ENCODE measurements at places on chromosomes 2 and 18.
A peak's percentile ranks its signal among the peaks of the same experiment; 100 is the strongest.

- no peak for DNase-seq
These were observed 57.2 kb downstream of the COBLL1 start for GRCh38 chr2:164784376-164784775.

GRCh38 chr18:3083766-3084165, 70.8 kb upstream of the LPIN2 start:
- DNase-seq = no peak

DNA sequence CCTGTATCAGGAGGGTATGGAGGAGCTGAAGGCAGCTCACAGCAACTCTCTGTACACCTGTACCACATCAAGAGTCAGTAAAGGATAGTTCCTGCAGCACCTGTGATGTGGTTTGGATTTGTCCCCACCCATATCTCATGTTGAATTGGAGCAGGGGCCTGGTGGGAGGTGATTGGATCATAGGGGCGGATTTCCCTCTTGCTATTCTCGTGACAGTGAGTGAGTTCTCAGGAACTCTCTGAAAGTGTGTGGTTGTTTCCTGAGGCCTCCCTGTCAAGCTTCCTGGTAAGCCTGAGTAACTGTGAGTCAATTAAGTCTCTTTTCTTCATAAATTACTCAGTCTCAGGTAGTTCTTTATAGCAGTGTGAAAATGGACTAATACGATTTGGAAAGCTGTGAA, 28.9 kb downstream of the OSBPL1A start:
- DNase-seq = no peak

DNA sequence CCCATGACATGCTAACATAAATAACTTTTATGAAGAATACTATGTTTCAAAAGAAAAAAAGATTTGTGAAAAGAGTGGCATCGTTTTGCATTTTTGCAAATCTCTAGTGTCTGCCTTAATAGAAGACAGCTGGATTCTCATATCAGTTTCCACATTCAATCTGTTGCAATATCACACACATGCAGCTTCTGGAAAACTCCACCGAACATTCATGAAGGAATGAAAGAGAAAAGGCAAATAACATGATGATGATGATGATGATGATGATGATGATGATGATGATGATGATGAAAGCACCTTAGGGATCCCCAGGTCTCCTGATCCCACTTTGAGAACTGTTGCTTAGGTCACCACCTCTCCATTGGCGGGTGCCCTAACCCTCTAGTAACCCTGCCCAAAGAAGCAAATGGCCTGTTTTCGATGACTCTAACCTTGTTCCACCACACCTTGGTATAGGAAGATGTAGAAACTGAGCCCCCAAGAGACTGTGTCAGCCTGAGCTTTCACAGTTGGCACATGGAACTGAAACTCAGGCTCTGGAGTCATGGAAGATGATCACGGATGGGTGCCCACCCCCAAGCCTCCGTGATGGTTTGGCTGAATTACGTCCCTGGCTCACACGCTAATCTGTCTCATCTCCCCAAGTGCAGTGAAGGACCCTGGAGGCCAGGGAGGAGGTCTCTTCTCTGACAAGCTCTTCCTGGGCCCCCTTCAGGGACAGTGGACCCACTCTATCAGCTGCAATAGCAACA, 80.1 kb upstream of the SMAD7 start:
- DNase-seq = no peak

- DNase-seq = no peak
These were observed 273.8 kb downstream of the AGPS start for GRCh38 chr2:177666408-177666807.

GRCh38 chr2:119429225-119429981, 2.3 kb upstream of the TMEM37 start:
- peak; percentile 77 for DNase-seq

DNA sequence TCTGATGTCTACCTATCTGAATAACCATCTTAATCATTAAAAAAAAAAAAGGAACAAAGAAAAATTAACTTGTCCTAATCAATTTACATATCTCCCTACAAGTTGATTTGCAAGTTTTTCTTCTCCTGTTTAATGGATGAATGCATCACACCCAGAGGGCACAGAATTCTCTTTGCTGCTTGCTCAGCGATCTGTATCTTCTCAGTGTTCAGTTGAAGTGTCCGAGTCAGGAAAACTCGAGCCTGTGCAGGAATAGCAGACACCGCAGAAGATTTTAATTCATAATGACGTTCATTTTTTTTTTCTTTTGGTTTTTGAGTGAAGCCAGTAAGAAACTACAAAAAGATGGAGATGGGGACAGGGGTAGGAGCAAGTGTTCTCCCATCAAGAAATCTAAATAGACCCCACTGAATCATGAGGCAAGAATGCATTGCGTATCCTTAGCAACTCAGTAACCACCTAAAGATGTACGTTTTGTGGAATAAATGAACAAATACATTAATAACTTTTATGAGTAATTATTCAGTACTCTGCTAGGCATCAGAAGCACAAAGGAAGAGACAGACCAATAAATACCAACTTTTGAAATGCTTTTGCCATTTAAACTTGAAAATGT, 675.5 kb downstream of the LRP1B start:
- no peak for DNase-seq

- no peak for DNase-seq
These were observed 43.7 kb downstream of the FRZB start for GRCh38 chr2:182822733-182823132.

DNA sequence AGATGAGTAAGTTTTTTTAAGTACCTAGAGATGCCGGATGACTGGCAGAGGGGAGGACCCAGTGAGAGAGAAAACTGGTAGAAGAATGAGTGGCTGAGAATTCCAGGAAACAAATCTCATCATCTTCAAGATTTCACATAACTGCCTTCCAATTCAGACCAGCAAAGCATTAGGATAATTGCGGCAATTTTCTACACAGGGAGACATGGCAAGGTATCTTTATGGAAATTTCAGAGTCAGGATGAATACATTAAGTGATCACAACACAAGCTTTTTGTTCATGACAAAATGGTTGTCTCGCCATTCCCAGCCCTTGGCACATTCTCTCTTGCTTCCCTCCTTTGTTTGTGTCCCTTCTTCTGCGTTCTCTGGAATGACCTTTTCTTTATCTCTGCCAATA, 82.1 kb downstream of the ALK start:
- no peak for DNase-seq

GRCh38 chr2:34408100-34408499, 809.0 kb upstream of the FAM98A start:
- DNase-seq = no peak

DNA sequence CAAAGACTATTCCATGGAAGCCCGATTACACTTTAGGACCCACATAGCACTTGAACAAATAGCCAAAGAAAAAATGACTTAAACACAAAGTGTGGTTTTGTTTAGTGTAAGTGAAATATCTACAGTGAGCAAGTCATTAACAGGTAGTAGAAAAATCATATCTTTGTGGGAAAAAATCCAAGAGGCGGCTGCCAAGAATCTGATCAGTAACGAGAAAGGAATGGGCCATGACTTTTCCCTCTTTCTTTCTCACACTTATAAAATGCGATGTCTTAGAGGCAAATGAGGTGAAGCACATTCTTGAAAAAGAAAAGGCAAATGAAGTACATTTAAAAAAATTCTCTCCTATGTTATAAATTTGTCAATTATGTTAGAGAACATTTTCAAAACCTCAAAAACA, 12.9 kb upstream of the GEMIN6 start:
- DNase-seq = no peak

DNA sequence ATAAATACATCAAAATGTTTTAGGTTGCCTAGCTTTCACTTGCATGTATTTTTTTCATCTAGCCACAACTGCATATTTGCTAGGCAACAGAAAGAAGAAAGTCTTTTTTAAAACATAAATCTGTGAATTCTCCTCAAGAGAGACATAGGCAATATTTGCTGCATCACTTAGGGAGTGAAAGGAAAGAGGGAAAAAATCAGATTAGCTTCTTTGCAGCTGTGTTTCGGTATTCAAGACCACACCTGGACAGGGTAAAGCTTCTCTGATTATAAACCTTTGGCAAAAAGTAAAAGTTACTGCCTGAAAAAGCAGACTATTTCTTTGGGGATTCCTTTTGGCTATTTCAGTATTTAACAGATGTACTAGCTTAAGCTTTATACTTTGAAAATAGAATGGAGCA, 280.9 kb upstream of the ZSWIM2 start:
- no peak for DNase-seq

DNA sequence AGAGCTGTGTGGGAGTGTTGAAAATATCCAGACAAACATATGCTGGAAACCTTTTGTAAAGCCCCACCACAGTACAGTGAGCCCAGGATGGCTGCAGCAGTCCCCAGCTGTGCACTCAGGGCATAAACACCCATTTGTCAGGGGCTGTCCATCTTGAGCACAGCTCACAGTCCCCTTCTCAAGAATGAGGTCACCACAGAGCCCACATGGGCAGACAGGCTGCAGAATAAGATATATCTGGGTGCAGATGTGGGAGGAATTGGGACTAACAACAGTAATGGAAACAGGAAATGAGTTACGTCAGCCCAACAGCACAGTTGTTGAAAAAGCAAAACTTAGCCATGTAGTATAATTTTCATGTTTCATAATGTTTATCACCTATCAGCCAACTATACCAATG, 219.6 kb downstream of the ETAA1 start:
- DNase-seq = peak; percentile 4

- no peak for DNase-seq
These were observed 85.3 kb upstream of the ZNF397 start for GRCh38 chr18:35155398-35156117.

DNA sequence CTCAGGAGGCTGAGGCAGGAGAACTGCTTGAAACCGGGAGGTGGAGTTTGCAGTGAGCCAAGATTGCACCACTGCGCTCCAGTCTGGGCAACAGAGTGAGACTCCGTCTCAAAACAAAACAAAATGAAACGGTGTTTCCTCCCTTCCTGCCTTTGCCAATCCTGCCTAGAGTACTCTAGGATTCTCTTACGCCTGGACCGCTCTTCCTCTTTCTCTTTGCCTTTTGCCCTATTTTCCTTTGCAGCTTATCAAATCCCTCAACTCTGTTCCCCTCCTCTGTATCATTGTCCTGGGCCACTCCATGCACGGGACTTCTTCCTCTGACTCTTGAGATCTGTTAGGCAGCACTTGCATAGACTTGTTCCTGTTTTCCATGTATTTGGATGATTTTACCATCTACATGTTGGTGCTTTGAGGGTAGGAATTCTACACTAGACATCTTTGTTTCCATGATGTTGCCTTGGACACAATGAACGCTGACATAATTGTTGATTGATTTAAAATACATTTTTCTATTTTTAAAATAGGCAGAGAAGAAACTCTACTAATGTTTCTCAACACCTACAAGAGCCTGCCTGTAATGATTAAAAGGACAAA, 24.8 kb upstream of the ACYP2 start:
- DNase-seq = no peak

- no peak for DNase-seq
These were observed 227.7 kb upstream of the BOD1L2 start for GRCh38 chr18:56919190-56919589.

DNA sequence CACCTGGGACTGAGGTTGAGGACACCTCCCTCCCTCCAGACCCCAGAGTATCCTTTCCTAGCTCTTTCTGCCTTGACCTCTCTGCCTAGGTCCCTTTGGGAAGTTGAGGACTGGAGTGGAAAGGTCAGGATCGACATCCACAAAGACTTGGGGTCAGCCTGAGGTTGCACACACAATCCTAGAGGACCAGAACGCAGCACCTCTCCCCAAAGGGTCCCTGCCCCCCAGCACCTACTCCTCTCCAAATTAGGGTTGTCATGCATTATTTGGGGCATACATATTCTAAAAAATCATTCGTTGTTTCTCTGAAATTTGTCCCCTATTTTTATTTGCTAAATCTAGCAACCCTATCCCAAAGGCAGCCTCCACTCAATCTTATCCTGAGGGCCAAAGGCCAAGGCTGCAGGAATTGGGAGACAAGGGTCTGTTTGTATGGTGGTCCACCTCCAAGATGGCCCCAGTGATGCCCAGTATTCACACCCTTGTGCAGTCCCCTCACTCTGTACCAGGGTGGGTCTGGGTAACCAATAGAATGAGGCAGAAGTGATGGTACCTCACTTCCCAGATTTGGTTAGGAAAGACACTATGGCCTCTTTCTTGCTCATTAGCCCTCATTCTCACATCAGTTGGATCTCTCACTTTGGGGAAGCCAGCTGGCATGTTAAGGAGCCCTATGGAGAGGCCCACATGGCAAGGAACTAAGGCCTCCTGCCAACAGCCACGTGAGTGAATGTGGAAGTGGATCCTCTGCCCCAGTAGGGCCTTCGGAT, 3.5 kb upstream of the CHRNG start:
- no peak for DNase-seq

DNA sequence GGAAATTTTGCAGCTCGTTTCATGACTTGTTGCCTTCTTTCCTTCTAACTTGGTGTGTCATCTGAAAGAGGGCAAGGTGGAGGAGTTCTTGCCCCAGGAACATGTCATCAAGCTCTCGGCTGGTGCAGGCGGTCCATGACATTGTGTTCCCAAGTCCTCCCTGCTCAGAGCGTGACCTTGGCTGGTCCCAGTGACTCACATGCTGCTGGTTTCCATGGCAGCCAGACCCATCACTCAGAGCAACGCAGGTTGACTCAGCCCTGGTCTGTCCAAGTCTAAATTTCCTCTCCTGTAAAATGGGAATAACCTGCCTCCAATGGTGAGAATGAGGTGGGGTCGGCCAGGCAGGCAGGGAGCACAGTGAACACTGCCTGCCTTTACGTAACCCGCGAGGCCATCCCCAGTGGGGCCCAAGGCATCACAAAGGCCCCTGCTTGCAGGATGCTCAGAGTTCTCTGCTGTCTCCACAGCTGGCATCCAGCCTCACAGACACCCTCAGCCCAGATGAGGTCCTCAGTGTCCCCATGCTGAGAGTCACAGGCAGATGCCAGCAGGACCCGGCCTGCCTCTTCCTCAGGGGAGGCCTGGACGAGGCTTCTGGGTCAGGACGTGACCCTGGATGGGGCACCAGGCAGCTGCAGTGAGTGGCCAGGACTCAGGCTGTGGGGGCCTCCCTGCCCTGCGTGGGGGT, 143.7 kb downstream of the TPO start:
- no peak for DNase-seq

DNA sequence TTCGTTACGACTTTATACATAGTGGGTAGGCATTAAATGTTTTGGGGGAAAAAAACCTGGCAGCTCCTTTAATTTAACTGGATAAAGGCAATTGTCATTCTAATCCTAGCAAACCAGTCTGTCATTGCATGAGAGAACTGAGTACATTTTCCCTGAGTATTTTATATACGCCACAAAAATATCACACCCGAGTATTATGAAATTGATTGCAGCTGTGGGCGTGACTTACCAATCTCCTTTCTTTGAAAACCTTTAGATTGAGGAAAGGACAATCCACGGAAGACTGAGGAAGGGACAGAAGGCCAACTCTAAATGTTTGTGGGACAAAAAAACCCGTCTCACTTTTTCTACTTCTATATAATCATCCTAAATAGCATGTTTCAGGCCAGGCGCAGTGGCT, 9.0 kb downstream of the TM4SF20 start:
- DNase-seq = peak; percentile 54

GRCh38 chr2:103121106-103121505, 359.3 kb downstream of the TMEM182 start:
- DNase-seq = no peak

- DNase-seq = no peak
These were observed 15.0 kb downstream of the CERS6 start for GRCh38 chr2:168471163-168471475.

GRCh38 chr2:159326569-159327255, 40.2 kb upstream of the WDSUB1 start:
- peak; percentile 65 for DNase-seq

GRCh38 chr2:204586444-204587180, 41.3 kb downstream of the PARD3B start:
- no peak for DNase-seq

GRCh38 chr2:27621524-27621923, 7.3 kb downstream of the CCDC121 start:
- no peak for DNase-seq

Measured in suppressor macrophage treated with lipopolysaccharide for 4 hours (primary cell).